ENCODE measurements at places on chromosomes 7 and 10.

- DNase-seq, result peak; percentile 50
Observed at GRCh38 chr7:44261240-44261639, 60.5 kb downstream of the YKT6 start.

GRCh38 chr7:126065766-126066165 is 1136.1 kb upstream of the POT1 start:
- DNase-seq, result no peak

DNA sequence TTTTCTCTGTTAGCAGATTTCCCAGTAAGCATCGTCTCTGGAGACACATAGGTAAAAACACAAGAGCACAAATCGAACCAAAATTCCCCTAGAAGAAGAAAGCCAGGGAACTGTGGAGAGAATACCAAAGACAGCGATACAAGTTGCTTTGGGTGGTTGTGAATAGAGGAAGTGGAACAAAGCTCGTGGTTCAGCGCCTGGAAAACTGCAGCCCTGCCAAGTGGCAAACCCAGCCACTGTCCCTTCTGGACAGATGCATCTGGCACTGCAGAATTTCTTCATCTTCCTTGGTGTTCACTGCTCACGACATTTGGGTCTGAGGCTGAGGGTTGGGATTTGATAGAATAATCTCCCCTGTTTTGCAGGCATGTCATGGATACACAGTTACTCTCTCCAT is 733.8 kb downstream of the PARD3 start:
- no peak for DNase-seq

- DNase-seq, result no peak
Observed at GRCh38 chr7:143967398-143967797, 12.8 kb downstream of the OR2F1 start.

- DNase-seq, result no peak
Observed at GRCh38 chr10:14836208-14836607, 1.6 kb downstream of the CDNF start.

Data from GM06990 (cell line).